ENCODE measurements at places on chromosomes 3 and 15.

DNA sequence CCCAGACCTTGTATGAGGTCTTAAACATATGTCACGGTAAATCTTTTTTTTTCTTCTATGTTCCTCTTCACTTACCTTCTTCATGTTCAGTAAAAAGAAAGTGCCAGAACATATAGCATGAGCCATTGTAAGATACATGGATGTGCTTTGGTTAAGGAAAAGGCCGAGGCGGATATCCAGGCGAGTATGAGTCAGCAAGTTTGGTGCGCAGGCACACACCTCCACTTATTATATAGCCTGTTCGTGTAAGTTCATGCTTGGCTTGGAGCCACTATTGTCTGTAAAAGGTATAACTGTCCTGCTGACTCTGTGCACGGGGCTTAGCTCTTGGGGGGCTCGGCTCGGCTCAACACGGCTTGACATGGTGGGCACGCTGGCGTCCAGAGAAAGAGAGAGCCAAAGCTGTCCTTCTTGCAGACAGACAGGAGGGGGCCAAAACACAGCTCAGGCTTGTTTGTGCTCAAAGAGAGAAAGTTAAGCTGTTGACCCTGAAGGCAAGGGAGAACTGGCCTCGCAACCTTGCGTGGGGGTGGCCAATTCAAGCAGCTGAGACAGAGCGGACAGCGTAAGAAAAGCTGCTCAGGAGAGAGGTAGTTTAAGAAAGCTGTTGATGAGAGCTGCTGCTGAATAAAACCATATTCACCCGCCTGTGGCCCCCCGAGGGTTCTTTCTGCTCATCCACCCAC is 251.2 kb downstream of the SLC9A9 start:
- H3K4me3 ChIP-seq, result no peak overlapping the region
- H3K27ac ChIP-seq, result no peak overlapping the region
- no peaks in the 10 kb centered on the region for H3K36me3 ChIP-seq
- no peaks in the 10 kb centered on the region for H3K4me1 ChIP-seq
- H3K27me3 ChIP-seq, result peaks cover 8% of the 10 kb centered on the region

GRCh38 chr3:17990390-17990789 is 248.0 kb upstream of the TBC1D5 start:
- no peak for DNase-seq
- H3K4me1 ChIP-seq, result no peaks in the 10 kb centered on the region
- H3K27ac ChIP-seq, result no peak overlapping the region
- H3K27me3 ChIP-seq, result no peaks in the 10 kb centered on the region
- no peaks in the 10 kb centered on the region for H3K36me3 ChIP-seq
- no peak overlapping the region for H3K4me3 ChIP-seq

- no peaks in the 10 kb centered on the region for H3K27me3 ChIP-seq
- no peaks in the 10 kb centered on the region for H3K4me1 ChIP-seq
- DNase-seq, result no peak
- no peak overlapping the region for H3K27ac ChIP-seq
- H3K4me3 ChIP-seq, result no peak overlapping the region
These were observed 800.6 kb upstream of the CFAP20DC start for GRCh38 chr3:59850417-59850816.

DNA sequence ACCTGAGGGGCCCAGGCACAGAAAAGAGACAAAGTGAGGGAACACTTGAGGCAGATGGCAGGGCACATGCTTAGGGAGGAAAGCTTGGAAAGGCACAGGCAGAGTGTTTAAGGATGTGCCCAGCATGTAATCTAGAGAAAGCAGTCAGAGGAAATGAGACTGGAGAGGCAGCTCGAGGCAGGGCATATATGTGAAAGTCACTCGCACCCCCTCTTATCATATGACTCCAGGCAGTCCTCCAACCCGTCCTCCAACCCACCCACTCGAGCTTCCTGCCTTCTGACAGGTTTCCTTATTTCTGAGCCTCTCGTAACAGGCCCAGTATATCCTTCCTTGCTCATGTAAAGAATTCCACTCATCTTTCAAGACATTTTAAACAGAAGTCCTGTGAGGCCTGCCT is 294.0 kb downstream of the SOX2 start:
- no peaks in the 10 kb centered on the region for H3K4me1 ChIP-seq
- no peak overlapping the region for H3K4me3 ChIP-seq
- H3K27me3 ChIP-seq, result no peaks in the 10 kb centered on the region
- DNase-seq, result no peak
- H3K36me3 ChIP-seq, result no peaks in the 10 kb centered on the region

- no peak overlapping the region for H3K27ac ChIP-seq
- H3K36me3 ChIP-seq, result no peaks in the 10 kb centered on the region
- no peak for DNase-seq
- H3K4me3 ChIP-seq, result no peak overlapping the region
These were observed 3.7 kb downstream of the TRANK1 start for GRCh38 chr3:36941162-36941561.

DNA sequence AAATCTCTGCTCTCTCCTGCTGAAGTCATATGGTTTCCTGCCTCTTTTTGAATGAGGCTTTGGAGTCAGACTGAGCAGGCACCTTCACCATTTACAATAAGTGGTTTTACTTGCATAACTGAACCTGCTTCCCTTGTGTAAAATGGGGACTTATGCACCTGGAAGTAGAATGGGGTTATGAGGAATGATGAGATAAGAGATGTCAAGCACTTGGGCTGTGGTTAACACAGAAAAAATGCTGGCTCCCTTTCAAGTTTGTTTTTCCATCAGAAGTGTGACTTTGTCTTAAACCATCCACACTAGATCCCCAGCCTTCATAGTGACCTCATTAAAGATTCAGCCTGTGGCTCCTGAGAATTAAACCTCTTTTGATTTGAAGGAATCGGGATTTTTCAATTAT is 5.2 kb downstream of the EXOSC7 start:
- no peak overlapping the region for H3K4me3 ChIP-seq
- H3K27ac ChIP-seq, result no peak overlapping the region
- H3K36me3 ChIP-seq, result peaks cover 2% of the 10 kb centered on the region
- H3K27me3 ChIP-seq, result no peaks in the 10 kb centered on the region
- peaks cover 61% of the 10 kb centered on the region for H3K4me1 ChIP-seq
- DNase-seq, result no peak

DNA sequence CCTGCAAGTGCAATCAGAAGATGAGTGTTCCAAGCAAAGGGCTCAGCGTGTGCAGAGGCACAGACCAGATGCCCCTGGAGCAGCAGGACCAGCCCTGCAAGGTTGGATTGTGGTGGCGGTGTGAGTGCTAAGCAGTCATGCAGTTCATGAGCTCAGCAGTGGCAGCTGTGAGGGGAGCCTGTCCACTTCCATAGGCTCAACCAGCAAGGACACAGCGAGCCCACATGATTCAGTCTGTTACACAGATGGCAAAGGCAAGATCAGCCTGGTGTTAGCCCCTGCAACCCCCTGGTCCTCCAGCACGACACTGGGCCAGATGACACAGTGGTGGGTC is 95.9 kb upstream of the PRR23E start:
- H3K36me3 ChIP-seq, result no peaks in the 10 kb centered on the region
- H3K27ac ChIP-seq, result no peak overlapping the region
- no peak for DNase-seq
- H3K4me3 ChIP-seq, result no peak overlapping the region
- peaks cover 10% of the 10 kb centered on the region for H3K27me3 ChIP-seq
- H3K4me1 ChIP-seq, result peaks cover 38% of the 10 kb centered on the region

DNA sequence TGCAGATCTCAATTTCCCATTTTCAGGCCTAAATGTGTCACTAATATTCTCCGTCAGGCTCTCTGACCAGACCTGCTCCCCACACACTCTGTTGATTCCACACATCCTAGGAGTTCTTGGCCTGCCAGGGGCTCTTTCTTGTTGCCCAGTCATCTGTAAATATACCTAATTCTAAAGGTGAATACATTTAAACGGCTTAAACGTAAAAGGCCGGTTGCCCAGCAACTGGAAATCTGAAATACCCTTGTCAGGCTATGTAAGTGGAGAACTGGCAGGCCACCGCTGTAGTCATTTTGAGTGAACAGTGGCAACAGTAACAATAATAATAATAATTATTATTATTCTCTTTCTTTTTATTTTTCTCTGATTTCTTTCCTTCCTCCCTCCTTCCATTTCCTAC is 302.7 kb downstream of the AGBL1 start:
- no peaks in the 10 kb centered on the region for H3K4me1 ChIP-seq
- no peak overlapping the region for H3K27ac ChIP-seq
- no peak for DNase-seq
- no peak overlapping the region for H3K4me3 ChIP-seq
- H3K27me3 ChIP-seq, result no peaks in the 10 kb centered on the region

- no peak for DNase-seq
- H3K4me1 ChIP-seq, result no peaks in the 10 kb centered on the region
- no peak overlapping the region for H3K27ac ChIP-seq
- H3K27me3 ChIP-seq, result peaks cover 8% of the 10 kb centered on the region
- H3K36me3 ChIP-seq, result no peaks in the 10 kb centered on the region
These were observed 108.9 kb upstream of the UBE2E1 start for GRCh38 chr3:23696842-23697241.

DNA sequence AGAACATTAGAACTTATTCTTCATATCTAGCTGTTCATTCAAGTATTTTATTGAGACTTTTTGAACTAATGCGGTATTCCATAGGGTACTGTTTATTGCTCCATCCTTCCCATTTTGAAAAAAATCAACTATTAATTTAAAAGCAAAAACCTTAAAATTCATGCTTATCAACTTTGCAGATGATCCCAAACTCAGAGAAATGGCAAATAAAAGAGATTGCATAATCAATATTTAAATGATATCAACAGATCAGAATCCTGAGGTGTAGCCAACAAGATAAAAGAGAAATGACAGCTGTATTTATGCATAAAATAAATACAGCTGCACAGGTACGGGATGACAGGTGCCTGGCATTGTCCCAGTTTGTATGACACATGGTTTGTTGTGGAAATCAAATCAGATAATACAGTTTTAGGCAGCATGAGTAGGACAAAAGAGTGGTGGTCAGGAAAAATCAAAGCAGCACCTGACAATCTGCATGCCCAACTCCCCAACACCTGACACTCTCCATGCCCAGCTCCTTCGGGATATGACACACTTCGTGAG is 42.4 kb upstream of the CMTM8 start:
- H3K4me3 ChIP-seq, result no peak overlapping the region
- no peak overlapping the region for H3K27ac ChIP-seq
- no peak for DNase-seq
- H3K4me1 ChIP-seq, result peaks cover 27% of the 10 kb centered on the region
- H3K27me3 ChIP-seq, result peaks cover 7% of the 10 kb centered on the region

GRCh38 chr3:114444216-114444615 is 150.4 kb downstream of the TIGIT start:
- no peak overlapping the region for H3K4me3 ChIP-seq
- no peak overlapping the region for H3K27ac ChIP-seq
- H3K36me3 ChIP-seq, result no peaks in the 10 kb centered on the region
- H3K27me3 ChIP-seq, result no peaks in the 10 kb centered on the region
- DNase-seq, result no peak
- no peaks in the 10 kb centered on the region for H3K4me1 ChIP-seq

DNA sequence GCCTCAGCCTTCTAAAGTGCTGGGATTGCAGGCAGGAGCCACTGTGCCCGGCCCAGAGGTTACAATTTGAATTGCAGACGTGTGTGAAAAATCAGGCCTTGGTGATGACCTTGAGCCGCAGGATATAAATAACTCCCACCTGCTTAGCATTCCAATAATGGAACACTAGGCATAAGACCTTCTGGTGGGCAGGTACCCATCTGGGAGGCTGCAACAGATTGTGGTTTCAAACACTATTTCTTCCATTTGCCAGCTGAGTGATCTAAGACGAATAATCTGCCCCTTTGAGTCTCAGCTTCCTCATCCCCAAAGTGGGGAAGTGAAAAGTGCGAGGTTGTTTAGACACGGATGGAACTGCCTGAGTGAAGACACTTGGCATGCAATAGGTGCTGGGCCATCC is 47.7 kb upstream of the HERC1 start:
- peaks cover 9% of the 10 kb centered on the region for H3K27me3 ChIP-seq
- no peak overlapping the region for H3K4me3 ChIP-seq
- H3K4me1 ChIP-seq, result no peaks in the 10 kb centered on the region
- H3K36me3 ChIP-seq, result no peaks in the 10 kb centered on the region

DNA sequence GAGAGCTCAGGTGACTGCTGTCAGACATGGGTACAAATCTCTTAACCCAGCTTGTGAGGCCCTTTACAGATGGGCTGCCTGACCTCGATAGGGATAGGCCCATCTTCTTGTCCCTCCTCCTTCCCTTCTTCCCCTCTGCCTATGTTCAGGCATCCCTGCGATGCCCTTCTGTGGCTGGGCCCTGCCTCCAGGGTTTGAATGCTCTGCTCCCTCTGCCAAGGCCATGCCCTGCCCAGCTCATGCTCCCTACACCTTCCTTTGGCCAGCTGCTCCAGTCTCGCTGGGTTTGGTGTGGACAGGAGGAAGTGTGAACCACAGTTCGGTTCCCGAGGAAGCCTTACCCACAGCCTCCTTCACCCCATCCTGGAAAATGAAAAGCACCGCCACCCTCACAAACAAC is 4.3 kb downstream of the FYCO1 start:
- H3K4me1 ChIP-seq, result peaks cover 50% of the 10 kb centered on the region
- no peaks in the 10 kb centered on the region for H3K27me3 ChIP-seq
- no peak for DNase-seq
- no peak overlapping the region for H3K4me3 ChIP-seq
- no peaks in the 10 kb centered on the region for H3K36me3 ChIP-seq
- H3K27ac ChIP-seq, result no peak overlapping the region

DNA sequence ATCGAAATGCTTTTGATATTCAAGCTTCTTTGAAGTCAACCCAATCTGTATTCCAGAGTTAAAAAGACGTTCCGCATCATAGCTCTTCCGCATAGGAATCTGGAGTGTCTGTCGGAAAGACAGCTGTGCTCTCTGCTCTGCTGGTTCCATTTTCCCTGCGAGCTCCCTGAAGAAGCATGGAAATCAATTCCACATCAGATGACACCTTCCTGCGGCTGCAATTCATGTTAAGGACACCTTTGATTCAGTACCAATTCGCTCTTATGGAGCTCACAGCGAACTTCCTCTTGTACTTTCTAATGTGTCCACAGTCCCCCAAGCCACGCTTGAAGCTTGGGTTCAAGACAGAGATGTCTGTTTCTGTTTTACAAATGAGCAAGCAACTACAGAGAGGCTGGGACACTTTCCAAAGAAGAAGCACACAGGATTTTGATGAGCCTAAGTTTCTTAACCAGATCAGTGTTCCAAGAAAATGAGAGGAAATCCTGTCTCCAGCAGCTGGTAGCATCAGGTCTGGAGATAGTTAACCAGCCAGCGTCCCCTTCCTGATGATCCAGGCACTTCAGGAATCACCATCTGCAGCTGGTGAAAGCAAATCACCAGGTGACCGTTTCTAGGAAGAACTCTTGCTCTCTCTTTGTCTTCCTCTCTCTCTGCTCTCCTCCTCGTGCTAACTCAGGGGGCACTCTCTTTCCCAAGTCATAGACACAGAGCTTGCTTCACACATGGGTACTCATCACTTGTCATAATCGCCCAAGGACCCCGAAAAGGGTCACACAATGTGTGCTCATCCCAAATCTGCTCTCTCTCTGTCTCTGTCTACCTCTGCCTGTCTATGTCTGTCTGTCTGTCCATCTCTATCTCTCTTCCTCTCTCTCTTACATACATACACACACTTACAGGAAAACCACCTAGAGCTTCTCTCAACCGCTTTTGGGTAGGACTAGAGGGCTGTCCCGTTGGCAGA is 281.8 kb downstream of the FAM43A start:
- no peak overlapping the region for H3K27ac ChIP-seq
- no peaks in the 10 kb centered on the region for H3K4me1 ChIP-seq
- DNase-seq, result no peak
- H3K4me3 ChIP-seq, result no peak overlapping the region
- no peaks in the 10 kb centered on the region for H3K36me3 ChIP-seq
